NCI-H1436 (cell line): ENCODE measurements at places on chromosomes 11 and 22.

GRCh38 chr11:94934846-94935245 is 38.5 kb downstream of the CWC15 start:
- no peak for DNase-seq

DNA sequence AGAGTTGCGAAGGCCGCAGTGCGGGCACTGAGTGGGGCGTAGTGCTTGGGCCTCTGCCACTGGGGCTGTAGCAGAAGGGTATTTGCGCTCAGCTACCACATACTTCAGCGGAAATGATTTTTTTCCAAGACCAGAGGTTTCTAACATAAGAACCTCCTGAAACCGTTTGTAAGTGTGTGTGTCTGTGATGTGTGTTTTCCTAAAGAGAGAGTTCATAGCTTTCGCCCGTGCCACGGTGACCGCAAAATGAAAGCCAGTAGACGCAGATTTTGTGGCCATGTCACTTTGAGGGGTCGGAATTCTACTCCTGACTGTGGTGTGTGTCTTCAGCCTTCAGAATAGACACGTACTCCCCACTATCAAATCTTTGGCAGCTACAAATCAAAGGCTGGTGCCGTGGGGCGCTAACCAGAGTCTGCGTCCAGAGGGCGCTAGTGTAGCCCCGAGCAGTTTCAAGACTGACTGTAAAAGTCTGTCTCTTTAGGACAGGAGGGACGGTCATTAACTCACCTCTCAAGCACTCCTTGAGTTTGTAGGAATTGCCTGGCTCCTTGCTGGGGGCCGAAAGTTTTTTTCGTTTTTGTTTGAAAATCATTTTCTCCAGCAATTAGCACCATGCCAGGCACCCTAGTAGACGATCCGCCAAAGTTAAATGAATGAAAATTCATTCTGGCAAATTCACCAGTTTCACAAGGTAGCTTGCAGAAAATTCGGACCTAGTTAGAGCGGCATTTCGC is 2.5 kb upstream of the CALCA start:
- DNase-seq = no peak

DNA sequence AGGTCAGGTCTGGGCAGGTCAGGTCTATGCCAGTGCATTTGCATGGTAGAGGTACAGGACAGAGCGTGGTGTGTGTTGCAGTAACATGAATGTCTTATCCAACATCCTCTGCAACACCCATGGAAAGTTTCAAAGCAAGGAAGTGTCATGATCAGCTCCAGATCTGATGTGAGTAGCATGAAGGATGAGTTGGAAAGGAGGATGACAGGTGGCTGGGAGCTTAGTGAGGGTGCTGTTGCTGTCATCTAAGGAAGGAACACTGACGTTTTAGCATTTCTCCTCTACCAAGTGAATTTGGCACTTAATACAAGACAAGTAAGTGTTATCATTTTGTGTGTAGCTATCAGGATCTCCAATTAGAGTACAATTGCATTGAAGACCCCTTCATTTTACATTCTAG is 65.1 kb downstream of the GRK3 start:
- no peak for DNase-seq

DNA sequence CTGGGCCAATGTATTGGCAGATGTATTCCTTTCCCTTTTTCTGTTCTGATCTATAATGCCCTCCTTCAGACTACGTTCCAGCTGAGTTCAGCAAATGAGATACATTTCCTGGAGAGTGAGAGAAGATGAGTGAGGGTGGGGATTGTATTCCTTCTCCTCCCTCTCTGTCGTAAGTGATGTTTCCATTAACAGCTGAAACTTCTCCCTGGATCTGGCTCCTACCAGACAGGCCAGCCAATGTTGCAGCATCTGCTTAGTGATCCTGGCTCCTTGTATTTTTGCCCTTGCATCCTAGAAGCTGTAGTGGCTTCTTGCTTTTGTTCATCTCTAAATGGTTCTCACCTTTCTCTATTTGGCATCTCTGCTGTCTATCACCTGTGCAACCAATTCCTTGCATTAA is 48.2 kb upstream of the MTMR2 start:
- no peak for DNase-seq

DNA sequence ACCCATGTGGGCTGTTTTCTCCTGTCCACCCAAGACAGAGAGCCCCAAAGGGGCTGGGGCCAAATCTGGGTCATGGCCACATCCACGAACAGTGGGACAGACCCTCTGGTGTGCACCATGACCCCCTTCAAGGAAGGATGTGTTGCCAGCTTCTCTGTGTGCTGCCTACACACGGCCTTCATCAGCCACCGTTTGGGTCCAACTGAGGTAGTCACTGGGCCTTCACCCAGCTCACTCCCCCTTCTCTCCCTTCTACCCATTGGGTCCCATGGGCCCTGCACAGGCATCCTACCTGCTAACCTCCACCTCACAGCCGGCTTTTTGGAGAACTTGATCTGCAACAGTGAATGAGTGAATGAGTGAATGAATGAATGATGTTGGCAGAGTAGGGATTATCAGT is 1484.9 kb downstream of the BRD1 start:
- DNase-seq = no peak

GRCh38 chr11:30329150-30329940 is 6.4 kb downstream of the ARL14EP start:
- DNase-seq = no peak

- DNase-seq = no peak
Measured at GRCh38 chr22:27947448-27947847, 28.4 kb upstream of the PITPNB start.

DNA sequence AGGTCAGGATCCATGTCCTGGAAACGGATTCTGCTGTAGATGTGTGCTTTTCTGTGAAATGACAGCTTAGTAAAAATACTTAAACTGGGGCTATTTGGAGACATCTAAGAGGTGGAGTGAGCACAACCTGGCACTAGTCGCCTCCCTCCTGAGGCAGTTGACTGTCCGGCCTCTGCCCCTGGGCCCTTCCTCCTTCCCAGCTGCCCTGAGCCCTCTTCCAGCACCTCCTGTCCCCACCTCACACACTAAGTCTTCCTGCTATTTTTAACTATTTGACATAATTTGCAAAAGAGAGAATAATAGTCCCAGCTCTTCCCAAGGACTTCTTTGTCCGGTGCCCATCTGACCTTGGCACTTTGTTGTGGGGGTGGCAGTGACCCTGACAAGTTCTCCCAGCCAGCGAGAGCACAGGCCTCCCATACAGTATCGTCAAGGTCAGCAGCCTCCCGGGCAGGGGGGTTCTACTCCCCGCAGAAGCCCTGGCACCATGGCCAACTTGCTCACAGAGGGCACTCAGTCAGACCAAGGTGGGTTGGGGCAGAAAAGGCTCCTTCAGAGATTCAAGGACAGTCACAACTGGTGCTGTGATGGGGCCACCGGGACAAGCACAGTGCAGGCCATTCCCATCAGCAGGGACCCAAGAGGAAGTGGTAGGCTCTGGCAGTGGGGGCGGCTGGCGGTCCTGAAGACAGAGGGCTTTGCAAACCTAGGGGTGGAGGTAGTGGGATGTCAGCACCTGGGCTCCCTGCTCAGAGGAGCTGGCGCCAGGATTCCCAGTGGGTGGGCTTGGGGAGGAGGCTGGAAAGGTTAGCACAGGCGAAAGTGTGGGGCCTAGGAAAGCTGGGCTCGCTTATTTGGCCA is 5.5 kb upstream of the NEAT1 start:
- no peak for DNase-seq

DNA sequence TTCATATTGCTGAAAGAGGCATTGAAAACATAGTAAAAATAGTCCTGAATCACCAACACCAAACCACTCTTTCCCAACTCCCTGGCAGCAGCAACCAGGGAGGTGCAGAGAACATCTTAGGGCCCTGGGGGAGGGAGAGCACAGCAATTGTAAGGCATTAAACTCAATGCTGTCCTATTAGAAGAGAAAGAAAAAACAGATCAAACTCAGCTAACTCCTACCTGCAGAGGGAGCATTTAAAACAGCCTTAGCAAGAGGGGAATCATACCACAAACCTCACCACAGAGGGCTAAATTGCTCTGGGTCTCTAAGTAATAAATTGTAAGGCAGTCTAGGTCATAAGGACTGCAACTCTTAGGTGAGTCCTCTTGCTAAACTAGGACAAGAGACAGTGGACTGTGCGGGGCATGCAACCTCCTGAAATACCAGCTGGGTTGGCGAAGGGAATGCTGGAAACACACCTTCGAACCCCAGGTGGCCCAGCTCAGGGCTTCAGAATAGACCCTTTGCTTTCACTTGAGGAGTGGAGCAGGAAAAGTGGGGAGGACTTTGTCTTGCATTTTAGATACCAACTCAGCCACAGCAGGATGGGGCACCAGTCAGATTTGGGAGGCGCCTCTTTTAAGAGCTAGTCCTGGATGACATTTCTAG is 697.1 kb upstream of the FAT3 start:
- no peak for DNase-seq

GRCh38 chr11:67484847-67485311 is 2.1 kb downstream of the AIP start:
- DNase-seq = no peak

DNA sequence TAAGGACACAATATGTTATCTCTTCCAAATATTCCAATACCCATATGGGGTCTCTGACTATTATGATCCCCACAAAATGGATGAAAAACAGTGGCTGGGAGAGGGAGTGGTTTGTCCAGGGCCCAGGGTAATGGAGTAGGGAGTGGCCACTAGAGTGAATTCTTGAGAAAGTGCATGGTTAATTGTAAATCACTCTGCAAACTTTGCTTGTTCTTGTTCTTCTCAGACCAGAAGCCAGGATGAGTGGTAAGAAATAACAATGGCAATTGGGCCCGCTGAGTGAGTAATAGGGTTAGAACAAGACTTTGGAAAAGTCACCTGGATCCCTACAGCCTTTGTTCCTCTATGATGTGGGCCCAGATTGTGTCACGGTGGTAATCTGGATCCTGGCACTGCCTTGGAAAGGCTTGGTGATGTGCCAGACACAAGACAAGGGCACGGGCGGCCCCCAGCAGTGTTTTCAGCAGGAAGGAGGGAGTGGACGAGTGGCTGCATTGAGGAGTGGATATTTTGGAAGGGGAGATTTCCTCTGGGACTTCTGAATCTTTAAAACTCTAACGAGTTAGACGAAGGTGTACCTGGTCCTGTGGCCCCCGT is 18.2 kb upstream of the KIRREL3 start:
- no peak for DNase-seq

GRCh38 chr22:27698813-27699212 is 102.7 kb downstream of the MN1 start:
- no peak for DNase-seq

DNA sequence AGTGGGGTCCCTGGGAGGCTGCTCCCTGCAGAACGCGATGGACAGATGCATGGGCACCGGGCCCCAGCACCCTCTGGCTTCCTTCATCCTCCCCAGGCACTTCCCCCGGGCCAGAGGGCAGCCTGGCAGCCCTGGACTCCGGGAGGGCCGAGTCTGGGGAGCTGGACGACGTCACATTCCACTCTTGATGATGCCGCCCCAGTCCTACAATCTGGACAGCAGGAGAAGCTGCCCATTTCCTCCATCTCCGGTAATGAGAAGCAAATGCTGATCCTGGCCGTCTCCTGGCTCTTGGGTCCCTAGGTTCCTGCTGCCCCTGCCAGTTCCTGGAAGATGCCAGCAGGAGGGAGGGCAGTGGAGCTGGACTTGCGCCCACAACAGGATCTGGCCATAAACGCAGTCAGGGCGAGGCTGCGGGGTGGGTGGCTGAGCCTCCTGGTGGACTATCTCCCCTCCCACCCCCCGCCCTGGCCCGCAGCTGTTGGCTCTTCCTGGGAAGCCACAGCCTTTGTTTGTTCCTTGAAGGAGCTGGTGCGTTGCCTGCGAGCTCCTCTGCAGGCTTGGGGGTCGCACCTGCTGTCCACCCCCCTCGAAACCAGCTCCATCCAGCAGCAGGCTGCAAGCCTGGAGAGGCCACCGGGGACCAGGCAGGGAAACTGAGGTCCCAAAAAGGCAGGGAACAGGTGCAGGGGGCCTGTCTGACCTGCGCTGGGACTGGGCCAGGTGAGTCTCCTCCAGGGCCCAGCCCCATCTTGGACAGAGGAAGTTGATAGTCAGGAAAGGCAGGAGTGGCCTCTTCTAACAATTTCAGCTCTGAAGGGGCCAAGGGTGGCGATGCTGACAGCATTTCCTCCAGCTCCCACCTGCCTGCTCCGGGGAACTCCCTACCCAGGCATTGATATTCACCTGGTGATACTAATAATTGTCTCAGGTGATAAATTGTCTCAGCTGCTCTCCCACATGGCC is 17.9 kb upstream of the MUC6 start:
- no peak for DNase-seq

DNA sequence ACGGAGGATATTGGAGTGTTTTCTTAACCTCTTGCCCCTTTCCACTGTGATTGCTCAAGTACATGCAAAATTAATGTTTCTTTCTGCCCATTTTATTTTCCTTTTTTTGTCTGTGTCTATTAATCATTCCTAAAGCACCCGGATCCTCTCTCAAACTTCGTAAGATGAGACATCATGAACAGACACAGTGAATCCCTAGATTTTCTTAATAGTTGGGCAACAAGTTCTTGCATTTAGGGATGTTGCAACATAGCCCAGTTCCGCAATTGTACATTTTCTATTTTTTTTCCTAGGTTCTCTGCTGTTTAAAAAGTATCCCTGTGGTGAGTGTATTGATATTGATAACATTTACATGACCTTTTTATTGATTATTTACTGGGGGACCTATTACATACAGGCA is 2.9 kb downstream of the FAM111A start:
- no peak for DNase-seq

DNA sequence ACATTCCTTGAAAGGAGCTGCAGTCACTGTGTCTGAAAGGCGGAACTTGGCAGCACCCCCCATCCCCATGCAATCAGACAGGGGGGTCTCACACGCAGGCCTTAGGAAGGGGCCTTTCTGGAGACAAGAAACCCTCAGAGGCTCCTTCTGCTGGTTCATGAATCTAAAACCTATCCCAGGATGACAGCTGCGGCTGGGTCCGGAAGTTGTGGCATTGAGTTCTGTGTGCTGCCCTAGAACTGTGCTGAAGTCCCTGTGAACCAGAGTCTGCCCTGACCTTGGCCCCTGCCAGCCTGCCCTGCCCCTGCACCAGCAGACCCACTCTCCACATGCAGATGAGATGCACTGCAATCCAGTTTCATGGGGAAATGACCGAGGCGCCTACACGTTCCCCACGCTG is 268.0 kb downstream of the CTTN start:
- DNase-seq = no peak

DNA sequence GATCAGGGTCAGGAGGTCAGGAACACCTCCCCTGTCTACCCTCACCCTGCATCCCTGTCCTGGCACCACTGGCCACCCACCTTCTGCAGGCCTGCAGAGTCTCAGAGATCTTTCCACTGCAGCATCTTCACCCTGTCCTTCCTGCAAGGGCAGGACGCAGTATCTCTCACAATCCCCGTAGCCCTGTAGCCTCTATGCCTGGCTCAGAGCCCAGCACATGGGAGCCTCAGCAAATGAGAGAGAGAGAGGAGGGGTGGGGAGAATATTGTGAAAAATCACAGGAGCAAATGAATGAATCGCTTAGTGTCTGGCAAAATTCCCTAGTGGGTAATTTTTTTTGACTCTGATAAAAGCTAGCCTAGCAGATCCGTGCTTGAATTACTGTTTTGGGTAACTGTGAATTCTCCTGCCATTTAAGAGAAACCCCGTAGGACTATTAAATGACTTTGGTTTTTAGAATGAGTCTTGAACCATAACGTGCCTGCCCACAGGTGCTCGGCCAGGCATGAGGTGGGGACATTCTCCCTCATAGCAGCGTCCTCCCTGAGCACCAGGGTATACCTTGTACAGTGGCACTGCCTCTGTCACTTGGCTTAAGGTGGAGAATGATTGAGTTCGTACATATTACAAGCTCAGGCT is 91.5 kb downstream of the MORC2 start:
- DNase-seq = peak; percentile 40

- no peak for DNase-seq
Measured at GRCh38 chr11:42179216-42179615, 719.8 kb upstream of the LRRC4C start.
